ENCODE measurements at places on chromosomes 1 and 21. TPM values are rescaled to one million over a fixed set of nuclear protein-coding genes. Genes with fewer than 3 reads are reported as not detected.

- no peak for DNase-seq
These were observed 477.1 kb upstream of the VAMP3 start for GRCh38 chr1:7293702-7294629.

GRCh38 chr1:64246294-64246917 lies 43.0 kb downstream of the UBE2U start:
- no peak for DNase-seq

The KAZN gene
- 21.2 TPM for total RNA-seq

DNA sequence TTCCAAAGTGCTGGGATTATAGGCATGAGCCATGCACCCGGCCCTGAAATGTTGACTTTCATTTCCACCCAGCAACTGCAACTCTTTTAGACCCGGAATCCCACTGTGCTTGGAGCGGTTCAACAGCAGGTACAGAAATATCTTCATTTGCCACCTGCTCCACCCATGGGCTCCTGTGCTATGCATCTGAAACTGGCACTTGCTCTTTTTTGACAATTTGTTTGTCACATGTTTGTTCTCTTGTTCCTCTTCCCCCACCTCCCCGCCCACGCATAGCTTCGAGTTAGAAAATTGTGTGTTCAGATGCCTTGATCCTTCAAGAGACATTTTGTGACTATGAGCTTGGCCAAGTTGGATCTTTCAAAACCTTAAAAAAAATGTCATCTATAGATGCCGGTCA lies 2.4 kb upstream of the IFNLR1 start:
- DNase-seq, result peak; percentile 59

DNA sequence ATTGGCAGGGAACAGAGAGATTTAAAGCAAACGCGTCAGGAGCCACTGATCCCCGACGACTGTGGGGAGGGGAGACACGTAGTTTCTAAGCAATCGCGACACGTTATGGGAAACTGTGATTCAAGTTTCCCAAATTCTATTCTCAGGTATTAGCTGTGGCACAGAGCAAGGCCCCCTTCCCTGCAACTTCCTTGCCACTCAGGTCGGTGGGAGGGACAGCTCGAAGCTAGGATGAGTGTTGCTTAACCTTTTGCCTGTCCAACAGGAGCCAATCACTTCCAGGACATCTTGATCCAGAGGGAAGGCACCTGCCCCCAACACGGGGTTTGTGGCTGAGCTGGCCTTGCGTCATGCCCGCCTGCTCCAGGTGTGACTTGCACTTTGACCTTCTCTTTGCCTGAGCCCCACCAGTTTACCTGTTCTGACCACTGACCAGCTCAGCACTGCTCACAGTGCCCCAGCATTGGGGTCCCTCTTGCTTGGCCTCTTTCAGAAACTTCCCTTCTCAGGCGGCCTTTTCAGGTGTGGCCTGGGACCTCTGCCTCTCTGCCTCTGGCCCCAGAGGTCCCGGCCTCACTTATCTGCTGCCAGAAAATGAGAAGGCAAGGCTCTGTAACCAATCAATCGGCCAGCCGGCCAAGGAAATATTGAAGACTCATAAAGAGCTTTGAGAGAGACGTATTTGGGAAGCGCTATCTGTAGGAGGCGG lies 24.6 kb downstream of the TEX35 start:
- DNase-seq, result no peak

All from lower lobe of right lung (tissue), 2 donors.